ENCODE measurements at places on chromosomes 1 and 21.

- DNase-seq, result no peak
These were observed 66.3 kb upstream of the NTPCR start for GRCh38 chr1:232883992-232884661.

- no peak for DNase-seq
These were observed 64.9 kb upstream of the FCGR2A start for GRCh38 chr1:161440312-161440894.

DNA sequence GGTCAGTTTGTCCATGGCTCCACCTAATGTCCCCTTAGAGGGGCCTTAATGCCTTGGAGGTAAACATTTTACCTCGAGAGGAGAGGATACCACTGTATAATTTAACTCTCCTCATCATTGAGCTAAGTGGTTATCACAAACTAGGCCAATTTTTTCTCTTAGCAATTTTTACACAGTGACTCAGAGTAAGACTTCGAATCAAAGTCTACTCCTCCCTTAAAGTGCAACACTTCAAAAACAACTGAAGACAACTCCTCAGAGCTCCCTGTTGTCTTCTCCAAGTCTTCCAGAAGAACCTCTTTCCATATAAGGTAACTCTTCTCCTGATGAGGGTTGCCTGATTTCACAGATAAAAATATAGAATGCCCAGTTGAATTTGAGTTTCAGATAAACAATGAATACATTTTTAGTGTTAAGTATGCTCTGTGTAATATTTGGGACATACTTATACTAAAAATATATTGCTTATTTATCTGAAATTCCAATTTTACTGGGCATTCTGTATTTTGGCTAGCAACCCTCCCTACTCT is 4.9 kb upstream of the PTGFRN start:
- DNase-seq, result no peak

GRCh38 chr1:51344602-51345299 is 14.4 kb upstream of the TTC39A start:
- DNase-seq, result no peak

DNA sequence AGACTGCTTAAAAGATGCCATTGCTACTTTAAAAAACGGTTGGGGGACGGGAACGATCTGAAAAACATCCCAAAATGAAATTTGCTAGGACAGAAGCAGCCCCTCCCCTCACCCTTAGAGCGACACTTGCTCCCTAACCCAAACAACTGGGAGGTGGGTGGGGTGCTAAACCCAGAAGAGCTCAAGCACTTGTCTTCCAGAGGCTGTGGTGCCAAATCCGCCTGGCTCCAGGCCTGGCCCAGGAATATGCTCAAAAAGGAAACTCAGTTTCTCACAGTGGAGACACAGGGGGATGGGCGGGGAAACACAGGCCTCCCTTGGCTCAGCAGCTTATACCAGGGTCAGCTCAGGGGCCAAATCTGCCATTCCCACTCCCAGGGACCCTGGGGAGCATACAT is 644 bp upstream of the PBXIP1 start:
- DNase-seq, result no peak

DNA sequence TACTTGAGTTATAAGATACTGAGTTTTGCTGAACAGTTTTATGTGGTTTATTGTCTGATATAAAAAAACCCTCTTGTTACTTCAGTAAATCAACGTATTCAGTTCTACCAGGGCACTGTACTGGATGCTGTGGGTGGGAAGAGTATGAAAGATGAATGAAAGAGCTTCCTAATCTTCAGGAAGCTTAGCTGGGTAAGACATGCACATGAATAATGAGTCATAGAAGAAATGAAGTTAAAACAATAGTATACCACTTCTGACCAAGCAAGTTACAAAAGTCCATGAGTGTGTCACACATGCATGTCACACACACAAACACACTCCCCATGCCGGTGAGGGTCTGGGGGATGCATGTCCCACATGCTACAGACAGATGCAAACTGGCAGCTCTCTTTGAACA is 105.9 kb downstream of the SIPA1L2 start:
- DNase-seq, result no peak

GRCh38 chr1:236416165-236416564 is 22.1 kb downstream of the EDARADD start:
- DNase-seq, result peak; percentile 3

DNA sequence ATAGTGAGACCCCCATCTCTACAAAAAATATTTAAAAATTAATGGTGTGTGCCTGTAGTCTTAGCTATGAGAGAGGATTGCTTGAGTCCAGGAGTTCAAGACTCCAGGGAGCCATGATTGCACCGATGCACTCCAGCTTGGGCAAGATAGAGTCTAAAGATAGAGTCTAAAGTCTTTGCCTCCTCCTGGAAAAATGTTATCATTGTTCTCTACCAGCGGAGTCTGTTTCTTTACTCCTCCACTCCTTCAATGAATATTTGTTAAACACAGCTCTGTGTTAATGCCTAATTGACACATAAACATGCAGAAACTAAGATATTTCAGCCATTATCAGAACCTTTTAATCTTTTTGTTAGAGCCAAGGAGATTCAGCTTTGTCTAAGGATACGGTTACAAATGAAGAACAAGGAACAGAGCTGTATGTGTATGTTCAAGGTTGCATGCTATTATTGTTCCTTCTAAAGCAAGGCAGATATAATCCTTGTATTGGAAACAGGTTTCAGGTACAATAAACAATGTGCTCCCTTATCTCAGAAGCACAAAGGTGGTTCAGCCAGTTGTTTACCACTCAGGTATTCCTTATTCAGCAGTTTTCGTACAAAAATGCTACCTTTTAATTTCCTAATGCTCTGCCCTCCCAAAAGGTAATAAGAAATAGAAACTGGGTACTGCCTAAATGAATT is 15.4 kb downstream of the OVAAL start:
- DNase-seq, result no peak

DNA sequence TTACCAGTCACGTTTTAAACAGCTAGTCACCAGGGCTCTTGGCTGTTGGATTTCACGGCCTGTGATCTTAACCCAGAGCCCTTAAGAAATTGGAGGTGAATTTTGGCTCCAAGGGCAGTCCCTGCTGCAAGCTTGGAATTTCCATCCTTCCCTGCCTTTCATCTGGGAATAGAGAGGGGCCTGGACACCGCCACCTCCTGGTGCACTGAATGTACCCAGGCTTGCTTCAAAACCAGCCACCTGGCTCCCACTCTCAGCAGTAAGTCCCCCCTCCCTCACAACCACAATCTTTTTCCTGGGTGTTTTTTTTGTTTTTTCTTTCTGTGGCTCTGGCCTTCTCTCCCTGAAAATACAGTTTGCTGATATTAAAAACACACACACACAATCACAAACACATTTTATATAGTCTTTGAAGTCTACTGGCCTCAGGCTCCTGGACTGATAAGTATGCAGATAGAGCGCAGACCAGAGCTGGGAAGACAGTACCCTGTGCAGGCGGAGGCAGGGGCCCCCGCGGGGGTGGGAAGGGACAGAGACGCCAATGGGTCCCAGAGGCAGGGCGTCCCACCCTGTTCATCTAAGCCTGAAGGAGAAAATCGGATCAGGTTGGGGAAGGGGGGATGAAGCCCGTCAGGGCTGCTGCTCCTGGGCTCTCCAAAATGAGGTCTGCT is 65.8 kb upstream of the IGSF21 start:
- no peak for DNase-seq

DNA sequence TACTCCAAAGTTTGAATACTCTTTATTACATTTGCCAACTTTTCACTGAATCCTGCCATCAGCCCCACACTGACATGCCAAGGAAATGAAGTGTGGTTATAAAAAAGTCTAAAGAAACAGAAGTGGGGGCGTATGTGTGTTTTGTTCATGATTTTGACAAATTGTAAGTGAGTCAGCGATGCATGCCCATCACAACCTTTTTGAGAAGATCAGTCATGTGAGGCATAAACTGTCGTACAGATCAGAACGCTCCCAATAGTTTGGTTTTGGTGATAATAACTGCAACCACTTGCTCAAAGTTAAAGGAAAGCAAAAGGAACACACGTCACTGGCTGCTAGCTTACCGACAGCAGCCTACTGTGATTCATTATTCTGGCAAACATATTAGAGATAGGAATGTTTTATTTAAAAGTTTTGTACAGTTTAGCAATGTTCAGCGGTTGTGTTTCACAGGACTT is 95.6 kb downstream of the RGS2 start:
- no peak for DNase-seq
